ENCODE measurements at places on chromosomes 5 and 9. TPM values are rescaled to one million over a fixed set of nuclear protein-coding genes. Genes with fewer than 3 reads are reported as not detected.

DNA sequence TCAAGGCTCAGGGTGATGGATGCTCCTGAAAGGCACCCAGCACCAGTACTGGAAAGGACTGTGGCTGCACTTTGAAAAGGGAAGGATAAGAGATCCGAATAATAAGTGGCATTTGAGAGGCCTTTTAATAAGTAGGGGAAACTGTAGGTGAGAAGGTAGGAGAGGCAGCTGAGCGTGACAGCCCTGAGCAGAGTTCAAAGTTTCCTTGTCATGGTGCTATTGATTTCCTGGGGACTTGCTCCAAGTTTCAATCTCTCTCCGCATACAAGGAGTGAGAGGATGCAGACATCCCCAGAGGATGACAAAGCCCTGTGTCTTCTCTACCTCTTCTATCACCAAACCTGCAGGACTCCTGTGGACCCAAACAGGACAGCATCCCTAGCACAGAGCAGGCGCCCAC, 354.5 kb downstream of the SPOCK1 start:
- no peak for DNase-seq

The NEUROG1 gene
- not detected for total RNA-seq

- DNase-seq, result no peak
Measured at GRCh38 chr5:168736281-168736831, 157.2 kb upstream of the PANK3 start.

The GHR gene
- 0.17 TPM for total RNA-seq

- no peak for DNase-seq
Measured at GRCh38 chr5:10124287-10124686, 125.4 kb downstream of the ATPSCKMT start.

The CDH9 gene
- total RNA-seq, result not detected

GRCh38 chr5:69007726-69008368, 86.0 kb upstream of the SLC30A5 start:
- DNase-seq, result peak; percentile 10

- DNase-seq, result no peak
Measured at GRCh38 chr9:122099271-122099869, 6.3 kb upstream of the TTLL11 start.

GRCh38 chr5:43019614-43020398, 20.3 kb downstream of the ANXA2R start:
- no peak for DNase-seq

GRCh38 chr9:132169672-132170392, 8.0 kb downstream of the NTNG2 start:
- no peak for DNase-seq

DNA sequence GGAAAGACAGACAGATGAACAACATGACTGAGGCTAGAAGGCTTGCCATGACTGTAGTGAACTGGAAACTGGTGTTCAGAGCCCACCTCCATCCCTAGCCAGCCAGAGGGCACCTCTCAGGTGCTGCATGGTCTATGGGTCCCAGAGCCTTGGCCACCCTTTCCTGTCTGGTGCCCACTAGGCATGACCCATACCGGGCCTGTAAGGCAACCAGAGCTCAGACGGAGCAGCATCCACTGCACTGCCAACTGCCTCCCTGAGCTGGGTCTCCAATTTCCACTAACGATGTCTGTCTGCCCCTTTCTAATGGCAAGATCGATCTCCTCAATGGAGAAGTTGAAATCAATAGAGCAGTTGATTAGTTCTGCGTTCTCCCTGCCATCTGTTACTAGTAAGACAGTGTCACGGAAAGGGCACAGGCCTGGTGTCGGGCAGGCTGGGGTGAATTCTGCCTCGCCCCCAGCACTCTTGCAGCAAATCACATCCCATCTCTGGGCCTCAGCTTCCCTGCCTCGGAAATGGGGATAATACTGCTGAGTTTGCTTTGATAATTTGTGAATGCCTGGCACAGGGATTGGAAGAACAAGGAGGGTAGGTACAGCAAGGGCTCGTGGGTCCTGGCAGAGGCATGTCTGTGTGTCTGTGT, 172.3 kb upstream of the MVB12B start:
- DNase-seq, result no peak

DNA sequence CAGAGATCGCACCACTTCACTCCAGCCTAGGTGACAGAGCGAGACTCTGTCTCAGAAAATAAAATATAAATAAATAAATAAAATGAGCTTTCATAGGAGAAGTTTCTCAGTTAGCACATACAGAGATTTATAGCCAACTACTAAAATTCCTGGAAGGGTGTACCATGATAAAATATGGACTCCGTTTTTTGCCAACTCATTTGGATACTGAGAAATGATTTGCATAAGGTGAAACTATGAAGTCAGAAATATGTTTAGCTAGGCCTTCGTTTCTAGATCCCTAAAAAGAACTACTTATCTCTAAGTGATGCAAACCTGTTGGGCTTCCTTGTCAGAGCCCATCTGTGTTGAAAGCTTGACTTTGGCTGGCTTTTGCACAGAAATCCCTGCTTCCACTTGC, 56.9 kb upstream of the SLC1A1 start:
- no peak for DNase-seq

GRCh38 chr9:35350827-35351549, 138.9 kb upstream of the RUSC2 start:
- DNase-seq, result no peak

DNA sequence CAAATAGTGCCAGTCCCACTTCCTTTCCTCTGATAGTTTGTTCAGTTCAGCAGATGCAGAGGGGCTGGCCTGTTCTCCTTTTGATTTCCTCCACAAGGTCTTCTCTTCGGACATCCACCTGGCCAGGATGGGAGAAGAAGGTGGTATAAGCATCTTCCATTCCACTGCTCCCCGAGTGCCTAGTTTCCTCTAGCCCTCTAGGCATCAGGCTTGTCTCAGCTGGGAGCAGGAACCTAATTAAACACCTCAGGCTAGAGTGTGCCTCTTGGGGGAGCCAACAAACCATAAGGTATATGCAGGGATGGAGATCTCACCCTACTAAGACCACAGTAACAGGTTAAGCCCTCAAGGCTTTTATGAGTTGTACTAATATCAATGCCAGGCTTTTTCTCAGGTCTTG, 835 bp upstream of the DND1 start:
- DNase-seq, result no peak

DNA sequence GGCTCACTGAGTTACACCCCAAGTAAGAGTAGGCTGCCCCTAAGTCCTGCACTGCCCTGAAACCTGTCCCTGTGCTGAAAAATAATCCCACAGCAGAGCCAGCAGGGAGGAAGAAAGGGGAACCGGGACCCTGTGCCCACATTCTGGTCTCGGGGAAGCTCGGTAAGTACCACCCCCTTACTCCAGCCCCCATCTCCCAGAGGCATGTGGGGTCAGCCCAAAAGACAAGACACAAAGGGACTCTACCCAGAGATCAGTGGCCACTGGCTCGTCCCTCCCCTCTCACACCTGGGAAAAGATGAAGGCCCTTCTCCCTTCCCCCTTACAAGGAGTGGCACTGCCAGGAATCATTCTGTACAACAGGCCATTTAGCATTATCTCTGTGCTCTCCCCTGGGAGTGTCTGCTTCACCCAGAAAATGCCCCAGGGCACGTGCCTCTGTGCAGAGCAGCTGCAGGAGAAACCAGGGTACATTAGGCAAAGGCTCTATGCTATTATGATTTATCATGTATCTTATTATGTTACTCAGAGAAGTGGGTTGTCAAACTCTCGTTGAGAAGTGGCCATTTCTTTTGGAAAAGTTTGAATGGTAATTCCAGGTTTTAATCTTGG, 71.3 kb downstream of the NDFIP1 start:
- DNase-seq, result no peak

The SPINK14 gene
- total RNA-seq, result not detected

The C9orf50 gene
- not detected for total RNA-seq

DNA sequence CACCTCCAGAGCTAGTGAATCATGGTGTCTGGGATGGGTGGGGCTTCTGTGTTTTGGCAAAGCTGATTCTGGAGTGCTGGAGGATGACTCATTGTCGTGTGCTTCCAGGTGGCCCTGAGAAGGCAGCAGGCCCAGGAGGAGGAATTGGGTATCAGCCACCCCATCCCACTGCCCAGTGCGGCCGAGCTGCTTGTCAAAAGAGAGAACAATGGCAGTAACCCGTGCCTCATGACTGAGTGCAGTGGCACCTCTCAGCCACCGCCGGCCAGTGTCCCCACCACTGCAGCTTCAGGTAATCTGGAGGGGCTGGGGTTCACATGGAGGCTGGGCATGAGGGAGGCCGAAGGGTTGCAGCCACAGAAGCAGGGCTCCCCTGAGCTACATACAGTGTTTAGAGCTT, 5.4 kb downstream of the DMRT1 start:
- no peak for DNase-seq

All from epithelial cell of proximal tubule (primary cell).